ENCODE measurements at places on chromosomes 1 and 21.

- no peak for DNase-seq
Measured at GRCh38 chr1:230818901-230819300, 49.4 kb downstream of the C1orf198 start.

GRCh38 chr1:109712321-109712864 is 342 bp downstream of the GSTM5 start:
- DNase-seq: no peak

- DNase-seq: no peak
Measured at GRCh38 chr1:109251277-109252166, 2.2 kb downstream of the CELSR2 start.

GRCh38 chr1:171743081-171743870 is 1.4 kb upstream of the VAMP4 start:
- DNase-seq: peak; percentile 41

DNA sequence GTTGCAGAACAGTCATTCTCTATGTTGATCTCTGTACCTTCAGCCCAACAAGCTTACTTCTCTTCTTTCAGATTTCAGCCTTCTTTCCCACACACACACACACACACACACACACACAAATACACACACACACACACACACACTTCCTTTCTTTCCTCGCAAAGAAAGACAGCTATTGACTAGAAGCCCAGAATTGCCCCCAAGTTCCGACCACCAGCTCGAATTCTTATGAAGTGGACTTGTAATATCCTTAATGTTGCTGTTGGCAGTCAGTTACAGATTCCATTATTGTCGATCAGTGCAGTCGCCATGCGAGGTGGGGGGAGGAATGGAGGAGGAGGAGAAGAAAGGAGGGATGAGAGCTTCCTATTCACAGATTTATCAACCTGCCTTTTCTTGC is 125.5 kb downstream of the CLEC20A start:
- no peak for DNase-seq

- DNase-seq: no peak
Measured at GRCh38 chr21:45408801-45409261, 3.9 kb downstream of the COL18A1 start.

DNA sequence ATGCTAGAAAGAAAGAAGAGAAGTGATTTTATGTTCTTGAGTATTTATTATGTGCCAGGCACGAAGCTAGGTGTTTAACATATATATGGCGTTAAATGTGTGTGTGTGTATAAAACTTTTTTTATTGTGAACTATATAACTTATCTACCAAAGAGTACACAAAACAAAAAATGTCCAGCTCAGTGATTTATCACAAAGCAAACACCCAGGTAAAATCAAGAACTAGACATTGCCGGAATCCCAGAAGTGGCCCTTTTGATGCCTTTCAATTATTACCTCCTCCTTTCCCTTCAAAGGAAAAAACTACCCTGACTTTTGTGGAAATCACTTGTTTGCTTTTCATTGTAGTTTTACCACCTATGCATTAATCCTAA is 40.5 kb upstream of the ZNF648 start:
- DNase-seq: no peak

DNA sequence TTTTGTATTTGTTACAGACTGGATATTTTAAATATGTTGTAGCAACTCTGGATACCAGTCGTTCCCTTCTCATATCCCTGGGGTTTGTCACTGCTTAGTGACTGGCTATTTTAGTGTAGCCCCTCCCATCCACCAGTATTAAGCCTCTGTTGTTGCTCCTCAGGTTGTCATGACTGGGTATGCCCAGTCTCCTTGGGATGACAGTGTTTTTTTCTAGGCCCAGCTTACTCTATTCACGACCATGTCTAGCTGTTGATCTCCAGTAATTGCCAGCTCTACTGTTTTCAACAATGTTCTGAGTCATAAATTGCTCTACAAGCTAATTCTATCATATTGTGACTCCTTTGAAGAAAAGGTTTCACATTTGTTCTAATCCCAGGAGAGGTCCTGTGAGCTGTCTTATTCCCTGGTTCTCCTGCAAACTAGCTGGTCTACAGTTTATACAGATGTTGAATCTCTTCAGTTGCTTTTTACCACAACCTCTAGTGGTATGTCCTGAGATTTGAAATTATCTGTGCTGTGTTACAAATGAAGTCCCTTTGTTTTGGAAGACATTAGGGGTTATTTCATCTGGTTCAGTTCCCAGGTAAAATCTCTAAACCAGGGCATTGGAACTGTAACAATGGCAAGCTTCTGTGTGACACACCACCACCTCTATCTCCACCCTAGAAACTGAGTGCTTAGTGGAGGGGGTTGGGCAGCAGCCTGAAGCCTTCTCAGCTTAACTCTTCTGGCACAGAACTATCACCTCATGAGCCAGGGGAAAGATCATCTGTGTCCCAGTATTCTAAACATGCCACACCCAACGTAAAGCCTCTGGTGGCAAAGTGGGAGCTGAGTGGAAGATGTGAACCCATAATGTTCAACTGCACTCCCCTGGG is 124.6 kb downstream of the TRIM33 start:
- DNase-seq: no peak

GRCh38 chr1:156549831-156550230 is 22.5 kb downstream of the IQGAP3 start:
- DNase-seq: no peak

- DNase-seq: no peak
Measured at GRCh38 chr1:168623003-168623828, 46.8 kb downstream of the XCL1 start.

- DNase-seq: no peak
Measured at GRCh38 chr1:2019571-2020309, 595 bp downstream of the GABRD start.

DNA sequence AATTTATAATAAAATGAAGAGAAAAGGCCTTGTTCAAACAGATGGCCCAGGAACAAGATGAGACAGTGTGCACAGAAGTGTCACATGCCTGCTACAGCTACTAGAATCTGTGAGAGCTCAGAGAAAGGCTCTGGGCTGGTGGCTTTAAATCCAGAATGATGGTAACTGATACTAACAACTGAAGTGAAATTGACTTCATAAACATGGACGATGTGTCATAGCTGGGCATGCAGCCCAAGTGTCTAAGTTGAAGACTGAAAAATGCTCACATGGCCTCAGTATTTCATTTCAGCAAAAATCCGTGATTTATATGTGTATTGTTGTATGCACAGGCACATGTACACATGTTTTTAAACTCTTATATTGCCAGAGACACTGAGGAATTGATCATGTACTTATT is 208.3 kb upstream of the RUNX1 start:
- peak; percentile 36 for DNase-seq

DNA sequence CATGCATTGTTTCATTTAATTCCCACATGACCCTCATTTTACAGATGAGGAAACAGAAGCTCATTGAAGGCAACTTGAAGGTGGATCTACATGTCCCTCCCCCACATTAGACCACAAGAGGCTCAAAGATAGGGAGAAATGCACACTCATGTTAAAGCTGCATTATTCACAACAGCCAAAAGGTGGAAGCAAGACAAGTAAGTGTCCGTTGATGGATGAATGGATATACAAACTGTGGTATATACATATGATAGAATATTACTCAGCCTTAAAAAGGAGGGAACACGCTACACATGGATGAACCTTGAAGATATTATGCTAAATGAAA is 149.7 kb upstream of the JUN start:
- no peak for DNase-seq

GRCh38 chr1:8182034-8182761 is 135.7 kb upstream of the SLC45A1 start:
- DNase-seq: no peak

DNA sequence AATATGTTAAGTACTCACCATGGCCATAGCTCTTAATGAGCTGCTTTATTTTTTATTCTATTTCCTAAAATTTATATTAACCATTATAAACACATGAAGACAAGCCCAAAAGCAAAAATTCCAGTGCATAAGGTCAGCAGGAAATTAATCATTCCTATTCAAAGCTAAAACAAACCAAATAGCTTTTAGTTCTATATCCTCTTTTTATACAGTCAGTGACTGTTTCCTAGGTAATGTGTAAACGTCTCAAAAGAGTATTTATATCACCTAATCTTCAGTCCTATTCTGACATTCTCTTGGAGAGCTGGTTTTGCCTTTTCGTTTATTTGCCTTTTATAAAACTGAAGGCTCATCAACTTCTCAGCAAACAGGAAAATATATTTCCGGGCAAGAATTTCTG is 4.2 kb downstream of the GOLPH3L start:
- no peak for DNase-seq

- peak; percentile 31 for DNase-seq
Measured at GRCh38 chr1:42456754-42457089, 379 bp downstream of the PPCS start.

DNA sequence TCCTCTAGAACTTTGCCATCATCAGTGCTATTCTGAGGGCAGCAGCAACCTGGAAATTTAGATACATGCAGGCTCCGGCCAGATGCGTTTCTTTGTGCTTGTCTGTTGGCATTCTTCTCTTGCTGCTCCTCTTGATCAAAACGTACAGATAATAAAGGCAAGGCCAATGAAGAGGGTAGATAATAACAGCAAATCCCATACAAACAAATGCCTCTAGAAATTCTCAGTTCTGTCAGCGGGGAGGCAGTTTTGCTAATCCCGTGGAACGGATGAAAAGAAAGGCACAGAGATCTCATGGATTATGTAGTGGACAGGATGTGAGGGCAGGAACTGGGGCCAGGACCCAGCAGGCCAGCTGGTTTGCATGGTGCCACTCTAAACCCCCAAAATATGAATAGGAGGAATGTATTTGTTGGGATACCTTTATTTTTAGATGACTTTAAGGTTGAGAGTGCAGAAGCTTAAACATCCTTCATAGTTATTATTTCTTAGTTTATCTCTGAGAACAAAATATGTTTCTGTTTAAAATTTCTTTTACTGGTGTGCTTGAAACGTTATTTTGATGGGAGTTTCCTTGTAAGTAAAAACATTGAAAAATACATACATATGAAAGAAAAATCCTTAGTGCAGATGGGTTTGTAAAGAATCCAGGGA is 1.5 kb downstream of the ITSN1 start:
- DNase-seq: no peak

DNA sequence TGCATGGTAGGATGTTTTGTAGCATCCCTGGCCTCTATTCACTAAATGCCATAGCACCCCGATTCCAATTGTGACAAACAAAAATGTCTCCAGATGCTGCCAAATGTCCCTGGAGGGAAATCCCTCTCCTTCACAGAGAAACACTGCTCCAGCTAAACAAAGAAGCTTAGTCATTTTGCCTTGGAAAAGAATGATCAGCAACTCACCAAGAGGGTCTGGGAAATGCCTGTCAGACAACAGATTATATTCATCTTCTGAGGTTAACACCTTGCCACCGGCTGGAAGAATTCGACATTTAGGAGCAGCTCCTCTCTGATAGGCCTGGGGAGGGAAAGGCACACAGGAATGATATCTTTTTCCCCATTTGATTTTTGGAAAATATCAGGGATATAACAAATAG is 84.4 kb downstream of the NIBAN1 start:
- no peak for DNase-seq

DNA sequence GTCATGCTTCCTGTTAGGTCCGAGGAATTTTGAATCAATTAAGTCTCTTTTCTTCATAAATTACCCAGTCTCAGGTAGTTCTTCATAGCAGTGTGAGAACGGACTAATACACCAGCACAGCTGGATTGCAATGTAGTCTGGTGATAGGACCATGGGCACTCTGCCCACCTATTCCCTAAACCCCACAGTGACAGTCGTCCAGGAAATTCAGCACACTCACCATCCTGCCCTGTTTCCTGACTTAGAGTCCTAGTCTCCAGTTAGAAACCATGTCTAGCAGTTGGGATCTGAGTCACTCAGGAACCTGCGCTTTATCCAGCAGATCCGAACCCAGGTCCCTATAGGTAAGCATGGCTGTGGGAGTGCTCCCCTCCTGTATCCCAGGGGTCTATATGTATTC is 149.3 kb upstream of the TNR start:
- no peak for DNase-seq

GRCh38 chr21:37206496-37206895 is 60.6 kb downstream of the VPS26C start:
- no peak for DNase-seq

DNA sequence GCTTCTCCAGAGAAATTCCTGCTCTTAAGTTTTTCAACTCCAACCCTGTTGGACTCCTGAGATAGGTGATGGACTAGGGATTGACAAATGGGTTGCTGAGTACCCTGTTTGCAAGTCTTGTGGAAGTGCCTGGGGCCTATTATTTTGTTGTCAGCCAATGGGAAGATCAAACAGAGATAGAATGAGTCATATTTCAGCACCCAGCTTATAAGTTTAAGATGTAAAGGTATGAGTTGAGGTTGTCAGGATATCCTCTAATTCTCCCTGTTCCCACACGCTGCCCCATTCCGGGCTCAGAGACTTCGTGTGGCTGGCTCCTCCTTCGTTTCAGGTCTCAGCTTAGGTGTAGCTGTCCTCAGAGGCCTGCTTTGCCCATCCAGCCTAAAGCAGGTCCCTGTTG is 91.8 kb downstream of the CENPF start:
- DNase-seq: no peak

DNA sequence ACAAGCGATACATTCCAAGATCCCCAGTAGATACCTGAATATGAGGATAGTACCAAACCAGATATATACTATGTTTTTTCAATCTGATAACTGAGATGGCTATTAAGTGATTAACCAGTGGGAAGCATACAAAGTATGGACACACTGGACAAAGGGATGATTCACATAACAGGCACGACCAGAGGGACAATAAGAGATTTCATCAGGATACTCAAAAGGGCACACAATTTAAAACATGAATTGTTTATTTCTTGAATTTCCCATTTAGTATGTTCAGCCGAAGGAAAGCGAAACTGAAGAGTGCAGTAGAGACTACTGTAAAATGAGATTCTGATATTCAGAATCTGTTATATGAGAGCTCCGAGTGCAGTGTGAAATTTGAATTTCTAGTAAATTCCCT is 10.6 kb downstream of the ZZZ3 start:
- no peak for DNase-seq

- DNase-seq: no peak
Measured at GRCh38 chr1:38151399-38151798, 104.8 kb upstream of the POU3F1 start.

- DNase-seq: no peak
Measured at GRCh38 chr1:229017091-229017490, 253.8 kb upstream of the RAB4A start.

DNA sequence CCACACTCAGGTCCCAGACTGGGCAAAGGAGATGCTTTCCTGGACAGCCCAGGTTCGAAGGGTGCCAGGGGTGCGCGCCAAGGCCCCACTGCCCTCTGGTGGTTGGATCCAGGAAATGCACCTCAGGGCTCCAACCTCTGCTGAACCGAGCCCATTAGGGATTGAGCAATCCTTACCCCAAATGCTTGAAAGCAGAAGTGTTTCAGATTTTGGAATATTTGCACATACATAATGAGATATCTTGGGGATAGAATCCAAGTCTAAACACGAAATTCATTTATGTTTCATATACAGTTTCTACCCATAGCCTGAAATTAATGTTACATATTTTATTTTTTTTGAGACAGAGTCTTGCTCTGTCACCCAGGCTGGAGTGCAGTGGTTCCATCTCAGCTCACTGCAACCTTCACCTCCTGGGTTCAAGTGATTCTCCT is 57.4 kb downstream of the SLC9A1 start:
- peak; percentile 21 for DNase-seq
